ENCODE measurements at places on chromosomes 16 and 17.
A peak's percentile ranks its signal among the peaks of the same experiment; 100 is the strongest.

DNA sequence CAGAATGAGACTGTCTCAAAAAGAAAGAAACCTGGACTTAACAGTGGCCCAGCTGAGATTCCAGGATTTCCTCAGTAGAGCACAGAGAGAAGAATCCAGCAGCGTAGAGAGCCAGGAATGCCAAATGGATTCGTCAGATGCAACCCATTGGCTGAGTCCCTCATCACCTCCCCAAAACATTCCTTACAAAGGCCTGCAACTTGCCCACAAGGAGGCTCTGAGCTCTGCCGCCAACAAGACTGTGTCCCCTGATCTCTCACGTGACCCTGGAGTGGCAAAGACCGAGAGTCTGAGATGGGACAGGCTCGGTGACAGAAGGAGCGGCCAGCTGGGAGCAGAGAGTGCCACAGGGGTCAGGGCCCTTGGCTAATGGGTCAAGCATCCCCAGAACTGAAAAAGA, 6.9 kb upstream of the CHMP6 start:
- DNase-seq = no peak

GRCh38 chr16:22375963-22376640, 1.7 kb upstream of the CDR2 start:
- no peak for DNase-seq

GRCh38 chr16:11162586-11163268, 93.3 kb downstream of the SOCS1 start:
- DNase-seq = no peak

DNA sequence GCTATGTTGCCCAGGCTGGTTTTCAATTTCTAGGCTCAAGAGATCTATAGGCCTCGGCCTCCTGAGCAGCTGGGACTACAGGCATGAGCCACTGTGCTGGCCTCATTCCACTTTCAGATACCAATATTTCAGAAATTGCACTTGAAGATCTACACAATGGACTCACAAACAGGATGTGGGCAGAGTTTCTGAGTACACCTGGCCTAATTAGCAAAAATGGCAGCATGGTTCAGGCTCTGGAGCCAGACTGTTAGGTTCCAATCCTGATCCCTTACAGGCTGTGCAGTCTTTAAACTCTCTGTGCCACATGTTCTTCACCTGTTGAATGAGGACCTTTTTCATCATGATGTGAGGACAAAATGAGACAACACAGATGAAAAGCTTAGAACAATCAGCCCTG, 32.2 kb downstream of the RNF157 start:
- DNase-seq = no peak

GRCh38 chr17:32492648-32493289, 6.0 kb downstream of the CDK5R1 start:
- no peak for DNase-seq

- no peak for DNase-seq
These were observed 112.1 kb downstream of the IRX5 start for GRCh38 chr16:55042556-55043432.

GRCh38 chr16:74774223-74775139, at the start of gene FA2H:
FA2H (minus strand) TSS chr16:74774820; CDS start chr16:74774755, 65 bp downstream.
- DNase-seq = peak; percentile 88

DNA sequence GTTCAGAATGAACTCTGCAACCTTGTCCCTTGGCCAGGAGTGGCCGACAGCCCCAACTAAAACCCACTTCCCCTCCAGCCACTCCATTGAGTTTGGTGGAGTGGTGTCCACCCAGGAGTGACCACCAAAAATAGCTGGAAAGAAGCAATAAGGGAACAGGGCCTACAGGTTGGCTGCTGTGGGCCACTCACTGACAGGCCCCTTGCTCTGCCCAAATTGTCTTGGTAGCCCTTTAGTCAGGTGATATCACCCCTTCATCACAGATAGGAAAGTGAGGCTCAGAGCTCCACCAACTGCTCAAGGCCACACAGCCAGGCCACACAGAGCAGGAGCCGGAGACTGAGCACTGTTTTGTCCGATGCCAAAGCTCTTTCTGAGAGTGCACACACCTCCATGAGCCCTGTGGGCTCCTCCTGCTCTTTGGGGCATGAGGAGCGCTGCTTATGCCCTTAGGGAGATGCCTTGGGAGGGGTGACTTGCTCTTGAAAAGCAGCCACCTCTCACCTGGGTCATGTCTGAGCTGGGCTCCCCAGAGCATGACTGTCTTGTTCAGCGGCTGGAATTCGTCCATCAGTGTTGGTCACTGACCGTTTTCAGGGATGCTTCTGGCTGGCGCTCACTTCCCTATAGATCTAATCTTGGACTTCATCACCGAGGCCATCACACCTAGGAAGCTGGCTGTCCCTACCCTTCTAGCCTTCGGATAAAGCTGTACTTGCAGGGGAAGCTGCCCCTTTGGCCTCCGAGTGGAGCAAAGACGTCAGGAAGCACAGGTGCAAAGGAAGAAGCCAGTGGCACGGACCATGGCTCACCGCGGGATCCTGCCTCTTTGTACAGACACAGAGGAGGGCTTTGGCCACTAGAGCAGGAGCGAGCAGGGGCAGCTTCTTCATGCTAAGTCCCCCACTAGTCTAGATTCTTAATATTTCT, 186.0 kb upstream of the ZNF469 start:
- DNase-seq = no peak

DNA sequence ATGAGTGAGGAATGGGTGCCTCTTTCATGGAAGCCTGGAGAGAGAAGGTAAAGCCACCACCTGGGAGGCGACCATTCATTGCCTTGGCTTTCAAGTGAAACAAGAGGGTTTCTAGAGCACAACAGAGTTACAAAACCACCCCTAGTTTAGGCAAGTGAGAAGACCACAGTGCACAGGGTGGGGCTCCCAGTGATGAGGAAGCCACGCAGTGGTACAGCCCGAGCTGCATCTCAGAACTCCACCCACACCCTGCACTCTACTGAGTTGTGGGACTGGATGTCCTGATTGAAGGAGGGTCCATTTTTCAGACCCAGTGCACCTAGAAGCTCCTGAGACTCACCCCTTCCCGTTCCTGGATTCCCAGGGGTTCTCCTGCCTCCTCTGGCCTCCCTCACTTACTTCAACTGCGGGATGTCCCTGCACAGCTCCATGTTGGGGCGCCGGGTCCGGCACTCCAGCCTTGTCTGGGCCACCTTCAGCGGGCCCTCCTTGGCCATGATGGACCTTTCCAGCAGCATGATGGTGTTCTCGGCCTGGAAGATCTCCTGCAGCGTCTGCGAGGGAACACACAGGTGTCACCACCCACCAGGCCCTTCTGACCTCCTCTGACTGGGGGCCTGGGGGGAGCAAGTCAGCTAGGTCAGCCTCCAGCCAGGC, 55.1 kb upstream of the EMP2 start:
- no peak for DNase-seq

GRCh38 chr17:38768417-38768816, 15.9 kb downstream of the PSMB3 start:
- DNase-seq = no peak

DNA sequence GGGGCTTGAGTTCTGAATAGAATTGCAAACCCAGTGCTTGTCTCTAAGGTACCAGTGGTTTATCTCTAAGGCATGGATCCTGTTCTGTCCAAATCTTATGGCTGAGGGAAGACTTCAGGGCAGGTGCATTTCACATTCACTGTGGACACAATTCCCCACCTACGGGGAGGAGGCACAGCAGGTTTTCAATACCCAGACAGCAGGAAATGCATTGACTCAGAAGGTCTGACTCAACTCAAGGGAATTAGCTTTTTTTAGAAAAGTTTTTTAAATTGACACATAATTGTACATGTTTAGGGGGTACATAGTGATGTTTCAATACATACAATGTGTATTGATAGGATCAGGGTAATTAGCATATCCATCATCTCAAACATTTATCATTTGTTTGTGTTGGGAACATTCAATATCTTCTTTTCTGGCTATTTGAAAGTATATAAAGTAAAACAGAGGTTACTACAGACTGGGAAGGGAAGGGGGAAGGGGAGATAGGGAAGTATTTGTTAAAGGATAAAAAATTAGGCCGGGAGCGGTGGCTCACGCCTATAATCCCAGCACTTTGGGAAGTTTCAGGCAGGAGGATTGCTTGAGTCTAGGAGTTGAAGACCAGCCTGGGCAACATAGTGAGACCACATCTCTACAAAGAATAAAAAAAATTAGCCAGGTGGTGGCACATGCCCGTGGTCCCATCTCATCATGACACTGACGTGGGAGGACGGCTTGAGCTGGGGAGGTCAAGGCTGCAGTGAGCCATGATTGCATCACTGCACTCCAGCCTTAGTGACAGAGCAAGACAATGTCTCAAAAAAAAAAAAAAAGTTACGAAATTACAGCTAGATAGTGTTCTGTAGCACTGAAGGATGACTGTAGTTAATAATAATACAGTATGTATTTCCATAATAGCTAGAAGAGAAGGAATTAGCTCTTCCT, 54.9 kb downstream of the RGS9 start:
- DNase-seq = peak; percentile 90

DNA sequence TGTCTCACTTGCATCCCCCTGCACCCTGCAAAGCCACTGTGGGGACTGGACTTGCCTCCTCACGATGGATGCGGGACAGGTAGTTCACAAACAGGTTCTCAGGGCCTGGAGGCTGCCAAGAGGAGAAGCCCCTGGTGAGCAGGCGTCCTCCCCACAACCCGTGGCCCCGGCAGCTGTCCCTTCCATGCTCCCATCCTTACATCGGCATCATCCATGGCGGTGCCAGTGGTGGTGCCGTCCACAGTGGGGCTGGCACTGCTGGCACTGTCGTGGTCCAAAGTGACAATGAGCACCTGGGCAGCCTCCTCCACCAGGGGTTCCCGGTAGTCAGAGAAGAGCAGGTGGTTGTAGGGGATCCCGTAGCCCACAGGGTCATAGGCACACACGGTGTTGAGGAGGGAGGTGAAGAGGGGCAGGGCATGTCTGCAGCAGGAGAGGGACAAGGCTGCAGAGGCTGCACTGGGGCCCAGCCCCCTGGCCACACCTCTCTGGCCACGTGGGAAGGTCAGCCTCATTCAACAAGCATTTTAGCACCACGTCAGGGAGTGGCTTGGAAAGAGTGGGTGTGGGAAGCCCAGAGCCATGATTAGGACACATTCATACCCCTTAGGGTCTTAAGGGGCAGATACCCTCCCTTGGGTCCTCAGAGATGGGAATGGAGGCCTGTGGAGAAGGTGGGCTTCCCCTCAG, 12.6 kb downstream of the HID1 start:
- DNase-seq = no peak

- DNase-seq = peak; percentile 83
These were observed 98.6 kb downstream of the USP22 start for GRCh38 chr17:20944014-20944865.

GRCh38 chr17:78774956-78775571, 7.0 kb downstream of the CYTH1 start:
- no peak for DNase-seq

DNA sequence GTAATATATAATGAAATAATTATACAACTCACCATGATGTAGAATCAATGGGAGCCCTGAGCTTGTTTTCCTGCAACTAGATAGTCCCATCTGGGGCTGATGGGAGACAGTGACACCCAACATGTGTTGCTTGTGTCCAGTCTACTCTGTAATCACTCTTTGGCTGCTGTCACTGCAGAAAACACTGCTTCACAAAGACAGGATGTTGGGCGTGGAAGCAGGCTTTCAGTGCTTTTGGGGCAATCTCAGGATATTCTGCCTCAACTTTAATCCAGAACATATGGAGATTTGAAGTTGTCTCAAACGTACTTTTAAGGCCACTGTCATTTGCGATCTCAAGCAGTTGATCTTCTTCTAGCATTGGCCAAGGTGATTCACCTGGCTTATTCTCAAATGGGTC, 94.9 kb downstream of the CYTH1 start:
- DNase-seq = no peak
